ENCODE measurements at places on chromosomes 6 and 20.

DNA sequence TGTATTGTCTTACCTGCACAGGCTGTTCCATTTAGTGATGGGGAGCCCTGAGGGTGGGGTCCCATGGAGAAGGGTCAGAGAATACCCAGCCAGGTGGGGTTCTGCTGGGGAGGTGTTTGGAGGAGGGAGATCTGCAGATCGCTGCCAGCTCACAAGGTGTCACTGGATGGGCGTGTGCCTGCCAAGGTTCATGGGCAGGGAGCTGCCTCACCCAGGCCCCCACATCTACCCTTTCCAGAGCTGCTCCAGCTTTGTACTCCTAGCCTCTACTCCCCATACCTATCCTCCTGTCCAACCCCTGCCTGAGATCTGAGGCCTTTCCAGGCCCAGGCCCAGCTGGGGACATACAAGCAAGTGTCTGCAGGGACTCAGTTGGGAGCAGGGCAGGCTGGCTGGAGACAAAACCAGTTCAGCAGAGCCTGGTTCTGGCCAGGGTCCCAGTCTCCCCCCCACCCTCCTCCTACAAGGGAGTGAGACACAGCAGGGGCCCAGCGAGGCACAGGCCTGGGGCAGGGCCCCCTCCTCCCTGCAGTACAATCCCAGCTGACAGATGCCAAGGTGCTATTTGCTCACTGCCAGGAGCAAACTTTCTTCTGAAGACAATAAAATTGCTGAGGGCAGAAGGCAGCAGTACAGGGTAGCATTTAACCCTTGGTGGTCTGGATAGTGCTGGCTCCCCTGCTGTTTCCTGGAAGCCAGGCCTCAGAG, 19.7 kb downstream of the SPDEF start:
- no peaks in the 10 kb centered on the region for H3K36me3 ChIP-seq
- DNase-seq: peak; percentile 43
- peaks cover 10% of the 10 kb centered on the region for H3K4me1 ChIP-seq
- no peak overlapping the region for H3K4me3 ChIP-seq
- H3K27me3 ChIP-seq: no peaks in the 10 kb centered on the region

DNA sequence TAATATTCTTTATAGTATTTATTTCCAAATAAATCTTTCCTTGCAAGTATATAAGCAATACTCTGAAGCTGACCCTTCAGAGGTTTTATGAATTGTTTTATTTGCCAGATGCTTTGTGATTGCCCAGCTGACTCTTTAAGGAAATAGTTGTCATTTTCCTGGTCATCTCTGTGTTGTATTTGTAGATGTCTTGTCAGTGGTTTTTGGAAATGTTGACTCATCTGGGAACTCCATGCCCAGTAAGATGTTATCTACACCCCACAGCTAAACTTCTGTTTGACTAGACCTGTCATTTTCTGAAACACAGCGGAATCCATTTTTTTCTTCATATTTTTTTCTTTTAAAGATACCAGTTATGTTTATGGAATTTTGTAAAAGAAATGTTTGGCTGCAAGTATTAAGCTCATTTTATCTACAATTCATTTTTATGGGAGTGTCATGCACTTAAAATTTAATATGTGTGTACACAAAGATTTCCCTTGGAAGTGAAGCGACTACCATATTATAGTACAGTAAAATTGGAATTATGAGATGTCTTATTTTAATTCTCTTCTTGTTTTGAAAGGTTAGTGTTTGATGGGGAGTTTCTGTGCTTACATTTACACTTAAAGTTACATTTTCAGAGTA, 491.0 kb downstream of the NKAIN2 start:
- H3K4me3 ChIP-seq: no peak overlapping the region
- no peaks in the 10 kb centered on the region for H3K27me3 ChIP-seq
- H3K27ac ChIP-seq: no peak overlapping the region
- H3K36me3 ChIP-seq: no peaks in the 10 kb centered on the region
- no peaks in the 10 kb centered on the region for H3K4me1 ChIP-seq

DNA sequence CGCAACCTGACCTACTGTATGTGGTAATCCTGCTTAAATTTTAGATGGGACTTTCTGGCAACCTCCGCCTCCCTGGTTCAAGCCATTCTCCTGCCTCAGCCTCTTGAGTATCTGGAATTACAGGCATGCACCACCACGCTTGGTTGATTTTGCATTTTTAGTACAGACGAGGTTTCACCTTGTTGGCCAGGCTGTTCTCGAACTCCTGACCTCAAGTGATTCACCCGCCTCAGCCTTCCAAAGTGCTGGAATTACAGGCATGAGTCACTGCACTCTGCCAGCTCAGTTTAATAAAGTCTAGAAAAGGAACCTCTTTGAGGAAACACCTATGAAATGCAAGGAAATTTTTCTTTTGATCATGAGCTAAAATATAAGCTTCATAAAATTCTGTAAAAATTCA, 9.0 kb upstream of the PLCB4 start:
- DNase-seq: no peak
- no peak overlapping the region for H3K27ac ChIP-seq
- H3K4me3 ChIP-seq: no peak overlapping the region

DNA sequence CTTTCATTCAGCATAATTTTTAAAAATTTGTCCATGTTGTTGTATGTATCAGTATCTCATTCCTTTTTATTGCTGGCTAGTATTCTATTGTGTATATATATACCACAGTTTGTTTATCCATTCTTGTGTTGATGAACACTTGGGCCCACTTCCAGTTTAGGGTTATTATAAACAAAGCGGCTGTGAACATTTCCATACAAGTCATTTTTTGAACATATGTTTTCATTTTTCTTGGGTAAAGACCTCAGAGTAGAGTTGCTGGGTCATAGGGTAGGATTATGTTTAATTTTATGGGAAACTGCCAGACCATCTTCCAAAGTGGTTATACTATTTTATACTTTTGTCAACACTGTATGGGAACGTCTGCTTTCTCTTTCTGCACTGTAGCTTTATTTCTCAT, 55.3 kb downstream of the RBM24 start:
- H3K36me3 ChIP-seq: no peaks in the 10 kb centered on the region
- no peak overlapping the region for H3K4me3 ChIP-seq
- DNase-seq: no peak
- no peaks in the 10 kb centered on the region for H3K4me1 ChIP-seq

DNA sequence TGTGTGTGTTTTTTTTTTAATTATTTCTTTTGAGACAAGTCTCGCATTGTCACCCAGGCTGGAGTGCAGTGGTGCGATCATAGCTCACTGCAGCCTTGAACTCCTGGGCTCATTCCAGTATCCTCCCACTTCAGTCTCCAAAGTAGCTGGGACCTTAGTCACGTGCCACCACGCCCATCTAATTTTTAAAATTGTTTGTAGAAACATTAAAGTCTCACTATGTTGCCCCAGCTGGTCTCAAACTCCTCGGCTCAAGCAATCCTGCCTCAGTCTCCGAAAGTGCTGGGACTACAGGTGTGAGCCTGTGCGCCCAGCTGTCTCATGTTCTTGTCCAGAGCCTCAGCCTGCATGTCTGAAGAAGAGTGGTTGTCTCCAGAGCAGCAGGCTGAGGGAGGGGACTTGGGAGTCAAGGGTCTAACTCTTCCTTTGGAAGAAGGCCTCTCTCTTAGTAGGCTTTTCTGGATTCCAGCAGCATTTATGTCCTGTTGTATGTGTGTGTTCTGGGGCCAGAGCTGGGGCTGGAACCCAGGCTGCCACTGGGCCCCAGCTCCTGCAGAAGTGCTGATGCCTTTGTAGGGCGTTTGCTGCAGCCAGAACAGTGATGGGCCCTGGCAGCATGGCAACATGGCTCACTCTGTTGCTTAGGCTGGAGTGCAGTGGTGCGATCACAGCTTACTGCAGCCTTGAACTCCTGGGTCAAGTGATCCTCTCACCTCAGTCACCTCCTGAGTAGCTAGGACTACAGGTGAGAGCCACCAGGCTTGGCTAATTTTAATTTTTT, 5.4 kb downstream of the DNMT3B start:
- no peak overlapping the region for H3K27ac ChIP-seq
- H3K36me3 ChIP-seq: peaks cover 17% of the 10 kb centered on the region
- peaks cover 16% of the 10 kb centered on the region for H3K4me1 ChIP-seq
- H3K27me3 ChIP-seq: no peaks in the 10 kb centered on the region
- no peak overlapping the region for H3K4me3 ChIP-seq

GRCh38 chr6:21023210-21023609, 489.0 kb downstream of the CDKAL1 start:
- peaks cover 23% of the 10 kb centered on the region for H3K36me3 ChIP-seq
- no peaks in the 10 kb centered on the region for H3K27me3 ChIP-seq

- H3K4me1 ChIP-seq: no peaks in the 10 kb centered on the region
- H3K27ac ChIP-seq: no peak overlapping the region
- H3K27me3 ChIP-seq: peaks cover 5% of the 10 kb centered on the region
Measured at GRCh38 chr6:14844411-14844810, 401.5 kb upstream of the JARID2 start.

GRCh38 chr6:143149771-143150170, 89.1 kb downstream of the AIG1 start:
- DNase-seq: no peak
- H3K27ac ChIP-seq: no peak overlapping the region
- no peaks in the 10 kb centered on the region for H3K36me3 ChIP-seq
- H3K27me3 ChIP-seq: no peaks in the 10 kb centered on the region

DNA sequence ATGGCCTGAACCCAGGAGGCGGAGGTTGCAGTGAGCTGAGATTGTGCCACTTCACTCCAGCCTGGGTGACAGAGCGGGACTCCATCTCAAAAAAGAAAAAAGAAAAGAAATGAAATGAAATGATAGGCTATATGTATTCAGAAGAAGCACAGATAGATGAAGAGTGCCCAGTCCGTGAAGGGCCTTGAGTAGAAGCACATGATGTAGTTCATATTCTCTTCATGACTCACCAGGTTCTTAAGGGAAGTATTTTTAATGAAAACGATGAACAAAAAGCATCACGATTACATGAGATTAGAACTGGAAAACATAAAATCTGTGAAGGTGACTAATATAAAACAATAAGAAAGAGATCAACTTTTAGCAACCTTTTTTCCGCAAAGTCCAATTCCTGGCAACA, 29.8 kb downstream of the TPD52L1 start:
- no peaks in the 10 kb centered on the region for H3K36me3 ChIP-seq
- no peak for DNase-seq
- H3K4me3 ChIP-seq: no peak overlapping the region

GRCh38 chr20:11702721-11703518, 214.8 kb upstream of the BTBD3 start:
- H3K27ac ChIP-seq: no peak overlapping the region
- no peak for DNase-seq
- no peaks in the 10 kb centered on the region for H3K36me3 ChIP-seq
- no peak overlapping the region for H3K4me3 ChIP-seq
- peaks cover 7% of the 10 kb centered on the region for H3K4me1 ChIP-seq

DNA sequence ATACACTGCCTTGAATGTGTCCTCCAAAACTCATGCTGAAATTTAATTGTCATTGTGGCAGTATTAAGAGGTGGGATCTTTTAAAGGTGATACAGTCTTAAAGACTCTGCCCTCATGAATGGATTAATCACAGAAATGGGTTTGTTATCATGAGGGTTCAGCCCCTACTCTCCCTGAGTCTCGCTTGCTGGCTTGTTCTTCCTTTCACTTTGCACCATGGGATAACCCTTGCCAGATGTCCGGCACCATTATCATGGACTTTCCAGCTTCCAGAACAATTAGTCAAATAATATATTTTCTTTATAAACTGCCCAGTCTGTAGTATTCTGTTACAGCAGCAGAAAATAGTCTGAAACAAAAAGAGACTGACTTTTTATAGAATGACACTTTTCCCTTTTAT, 67.9 kb upstream of the TENT5A start:
- H3K4me3 ChIP-seq: no peak overlapping the region
- peaks cover 21% of the 10 kb centered on the region for H3K4me1 ChIP-seq
- no peaks in the 10 kb centered on the region for H3K36me3 ChIP-seq
- no peak for DNase-seq
- no peak overlapping the region for H3K27ac ChIP-seq

GRCh38 chr6:119128252-119128912, 49.9 kb upstream of the FAM184A start:
- H3K27ac ChIP-seq: no peak overlapping the region
- H3K4me3 ChIP-seq: no peak overlapping the region
- H3K27me3 ChIP-seq: no peaks in the 10 kb centered on the region
- DNase-seq: no peak
- peaks cover 30% of the 10 kb centered on the region for H3K4me1 ChIP-seq

DNA sequence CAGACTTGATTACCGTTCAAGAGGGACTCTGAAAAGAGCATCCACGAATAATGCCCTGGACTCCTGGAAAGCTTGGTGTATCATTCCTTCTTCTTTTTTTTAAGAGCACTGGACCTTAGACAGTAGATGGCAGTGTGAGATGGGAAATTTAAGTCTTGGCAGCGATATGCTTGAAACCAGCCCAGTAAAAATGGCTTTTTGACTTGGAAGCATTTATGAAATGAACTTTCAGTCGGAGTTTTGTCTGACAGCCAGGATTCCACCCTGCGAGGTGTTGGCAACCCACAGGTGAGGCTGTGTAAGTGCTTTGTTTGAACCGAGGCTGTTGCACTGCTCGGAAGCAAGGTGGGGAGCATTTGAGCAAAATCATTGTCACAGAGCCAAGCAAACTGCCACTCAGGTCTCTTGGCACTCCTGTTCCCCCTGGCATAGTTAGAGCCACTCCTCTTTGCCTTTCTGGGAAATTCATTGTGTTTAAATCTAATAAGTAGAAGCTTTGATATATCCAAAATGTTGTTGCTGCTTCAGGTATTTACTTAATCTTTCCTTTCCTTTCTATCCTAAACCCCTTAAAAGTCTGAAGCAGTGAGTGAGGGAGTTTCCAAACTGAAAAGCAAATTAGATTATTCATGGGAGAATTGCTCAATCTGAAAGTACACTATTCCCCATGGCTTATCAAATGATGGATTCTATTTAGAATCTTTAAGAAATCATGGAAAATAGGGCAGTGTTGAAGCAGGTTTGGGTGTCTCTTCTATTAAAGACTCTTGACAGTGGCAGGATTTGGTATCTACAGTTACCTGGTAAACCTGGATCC, 272.8 kb upstream of the SLC35B3 start:
- DNase-seq: peak; percentile 13
- no peaks in the 10 kb centered on the region for H3K27me3 ChIP-seq
- no peaks in the 10 kb centered on the region for H3K36me3 ChIP-seq
- H3K27ac ChIP-seq: no peak overlapping the region
- peaks cover 6% of the 10 kb centered on the region for H3K4me1 ChIP-seq

DNA sequence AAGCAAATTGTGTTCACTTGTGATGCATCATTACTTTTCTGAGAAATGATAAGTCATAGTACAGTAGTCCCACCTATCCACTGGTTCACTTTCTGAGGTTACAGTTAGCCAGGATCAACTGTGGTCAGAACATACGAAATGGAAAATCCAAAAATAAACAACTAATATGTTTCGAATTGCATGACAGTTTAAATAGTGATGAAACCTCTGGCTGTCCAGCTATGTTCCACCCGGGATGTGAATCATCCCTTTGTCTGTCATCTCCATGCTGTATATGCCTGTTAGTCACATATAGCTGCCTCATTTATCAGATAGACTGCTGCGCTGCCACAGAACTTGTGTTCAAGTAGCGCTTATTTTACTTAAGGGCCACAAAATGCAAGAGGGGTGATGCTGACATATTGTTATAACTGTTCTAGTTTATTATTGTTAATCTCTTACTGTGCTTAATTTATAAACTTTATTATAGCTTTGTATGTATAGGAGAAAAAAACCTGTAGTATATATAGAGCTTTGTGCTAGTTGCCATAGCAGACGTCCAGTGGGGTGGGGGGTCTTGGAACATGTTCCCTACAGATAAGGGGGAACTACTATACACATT, 29.2 kb downstream of the AFDN start:
- no peak overlapping the region for H3K4me3 ChIP-seq
- DNase-seq: no peak
- no peaks in the 10 kb centered on the region for H3K27me3 ChIP-seq

All from Calu3 (cell line).